ENCODE measurements at places on chromosomes 3 and 15.
A peak's percentile ranks its signal among the peaks of the same experiment; 100 is the strongest.

- no peak for DNase-seq
Measured at GRCh38 chr3:149959443-149959842, 11.3 kb downstream of the PFN2 start.

DNA sequence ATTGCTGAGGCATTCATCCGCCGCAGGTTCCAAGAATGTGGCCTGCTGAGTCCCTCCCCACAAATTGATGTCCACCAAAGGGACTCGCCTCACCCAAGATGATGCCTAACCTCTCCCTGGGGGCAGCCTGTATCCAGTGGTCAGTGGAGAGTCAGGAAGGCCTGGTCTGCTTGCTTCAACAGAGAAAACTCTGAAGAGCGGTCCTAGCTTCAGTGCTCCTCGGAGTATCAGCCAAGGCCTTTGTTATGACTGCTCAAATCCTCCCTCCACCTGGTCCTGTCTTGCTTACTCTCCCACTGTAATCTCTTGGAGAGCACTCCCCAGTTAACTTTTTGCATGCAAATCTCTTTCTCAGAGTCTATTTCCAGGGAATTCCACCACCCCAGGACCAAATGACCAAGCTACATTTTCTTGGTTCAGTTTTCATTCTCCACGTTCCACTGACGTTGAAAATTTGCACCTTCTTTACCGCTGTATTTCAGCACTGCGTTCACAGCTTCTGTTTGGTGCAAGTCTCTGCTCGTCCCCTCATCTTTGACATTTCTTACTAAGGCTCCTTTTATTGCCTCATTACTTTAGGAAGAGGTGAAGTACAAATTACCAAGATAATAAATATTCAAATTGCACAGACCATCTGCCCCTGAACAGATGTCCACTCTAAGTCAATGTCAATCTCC is 22.3 kb downstream of the CMTM7 start:
- DNase-seq, result no peak

GRCh38 chr3:69451594-69451993 is 65.7 kb upstream of the FRMD4B start:
- no peak for DNase-seq

- DNase-seq, result no peak
Measured at GRCh38 chr3:8839607-8840325, 70.4 kb upstream of the OXTR start.

DNA sequence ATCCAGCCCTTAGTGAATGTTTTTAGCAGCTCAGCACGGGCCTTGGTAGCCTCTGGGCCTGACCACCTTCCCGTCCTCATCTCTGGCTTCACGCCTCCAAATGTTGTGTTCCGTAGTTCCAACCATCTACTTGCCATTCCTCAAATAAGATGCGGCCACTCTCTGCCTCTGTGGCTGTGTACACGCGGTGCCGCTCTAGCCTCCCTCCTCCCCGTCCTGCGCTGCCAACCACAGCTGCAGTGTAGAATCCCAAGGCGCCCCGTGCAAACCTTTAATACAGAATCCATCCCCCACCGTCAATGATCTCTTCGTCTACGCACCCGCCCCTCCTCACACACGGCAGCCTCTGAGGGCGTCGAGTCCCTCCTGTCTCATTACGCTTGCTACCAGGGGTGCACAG is 77.2 kb downstream of the VGLL4 start:
- DNase-seq, result no peak

DNA sequence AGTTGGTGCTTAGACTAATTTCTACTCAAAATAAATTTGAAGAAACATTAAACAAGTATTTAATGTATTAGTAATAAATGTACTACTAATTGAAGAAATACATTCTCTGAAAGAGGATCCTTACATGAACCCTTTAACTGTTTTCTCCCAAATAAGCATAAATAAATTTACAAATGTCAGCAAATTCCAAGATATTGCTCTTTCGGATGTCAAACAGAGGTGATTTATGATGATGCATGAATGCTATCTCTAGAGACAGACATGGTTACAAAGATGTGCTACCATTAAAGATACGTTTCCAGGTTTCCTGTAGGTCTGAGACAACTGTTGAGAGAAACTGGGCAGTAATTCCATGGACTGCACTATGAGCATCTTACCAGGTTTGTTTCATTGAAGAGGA is 629 bp downstream of the GABRR3 start:
- no peak for DNase-seq

GRCh38 chr3:97949743-97950142 is 22.5 kb downstream of the RIOX2 start:
- DNase-seq, result no peak

DNA sequence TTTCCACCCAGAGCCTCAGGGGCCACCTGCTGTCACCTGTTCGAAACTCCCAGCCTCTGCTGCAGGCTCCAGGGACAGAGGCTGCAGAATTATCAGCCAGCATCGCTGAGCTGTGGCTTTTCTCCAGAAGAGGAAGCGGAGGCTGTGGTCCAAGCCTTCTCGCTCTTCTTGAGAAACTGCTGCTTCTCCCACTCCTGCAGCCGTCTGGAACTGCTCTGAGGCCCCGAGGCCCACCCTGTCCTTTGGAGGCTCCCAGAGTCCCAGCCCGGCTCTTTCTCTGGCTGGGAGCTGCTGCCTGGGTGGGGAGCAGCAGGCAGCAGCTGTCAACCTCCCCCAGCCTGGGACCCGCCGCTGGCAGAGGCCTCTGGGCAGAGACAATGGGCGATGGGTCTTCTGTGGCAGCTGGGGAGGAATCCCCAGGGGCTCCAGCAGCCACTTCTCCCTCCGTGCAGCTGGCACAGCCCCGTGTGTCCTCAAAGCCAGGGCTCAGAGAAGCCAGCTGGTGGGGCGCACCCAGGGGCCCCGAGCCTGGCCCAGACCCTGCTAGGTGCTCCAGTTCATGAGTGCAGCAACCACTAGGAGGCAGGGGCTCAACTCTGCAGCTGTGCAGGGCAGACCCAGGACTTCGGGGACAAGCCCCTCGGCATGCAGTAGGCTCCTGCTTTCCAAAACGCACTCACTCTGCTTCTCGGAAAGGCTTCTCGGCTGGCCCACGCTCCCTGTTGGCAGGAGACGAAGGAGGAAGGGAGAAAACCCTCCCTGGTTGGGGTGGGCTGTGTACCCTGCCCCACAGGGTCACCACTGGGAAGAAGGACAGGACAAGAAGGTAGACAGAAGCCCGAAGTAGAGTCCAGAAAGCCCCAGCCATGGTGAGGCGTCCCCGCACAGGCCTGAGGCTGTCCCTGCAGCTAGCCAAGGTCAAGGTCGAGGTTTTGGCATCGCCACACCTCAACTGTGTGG is 49.9 kb upstream of the FURIN start:
- no peak for DNase-seq

DNA sequence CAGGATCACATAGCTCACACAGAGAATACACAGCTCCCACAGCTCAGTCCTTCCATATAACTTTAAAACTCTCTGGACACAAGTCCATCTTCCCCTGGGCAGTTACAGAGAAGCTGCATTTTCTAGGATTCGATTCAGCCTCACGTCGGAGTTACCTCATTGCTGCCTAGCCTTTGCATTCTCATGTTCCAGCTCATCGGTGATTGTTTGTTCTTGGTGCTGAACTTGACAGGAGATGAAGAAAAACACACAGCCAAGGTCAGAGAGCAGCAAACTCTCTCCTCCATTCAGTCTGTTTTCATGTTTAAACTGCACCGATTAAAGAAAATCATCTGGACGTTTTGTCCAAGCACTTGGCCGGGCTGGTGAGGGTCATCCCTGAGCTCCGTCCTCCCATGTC is 375.5 kb upstream of the CFAP20DC start:
- DNase-seq, result peak; percentile 42

DNA sequence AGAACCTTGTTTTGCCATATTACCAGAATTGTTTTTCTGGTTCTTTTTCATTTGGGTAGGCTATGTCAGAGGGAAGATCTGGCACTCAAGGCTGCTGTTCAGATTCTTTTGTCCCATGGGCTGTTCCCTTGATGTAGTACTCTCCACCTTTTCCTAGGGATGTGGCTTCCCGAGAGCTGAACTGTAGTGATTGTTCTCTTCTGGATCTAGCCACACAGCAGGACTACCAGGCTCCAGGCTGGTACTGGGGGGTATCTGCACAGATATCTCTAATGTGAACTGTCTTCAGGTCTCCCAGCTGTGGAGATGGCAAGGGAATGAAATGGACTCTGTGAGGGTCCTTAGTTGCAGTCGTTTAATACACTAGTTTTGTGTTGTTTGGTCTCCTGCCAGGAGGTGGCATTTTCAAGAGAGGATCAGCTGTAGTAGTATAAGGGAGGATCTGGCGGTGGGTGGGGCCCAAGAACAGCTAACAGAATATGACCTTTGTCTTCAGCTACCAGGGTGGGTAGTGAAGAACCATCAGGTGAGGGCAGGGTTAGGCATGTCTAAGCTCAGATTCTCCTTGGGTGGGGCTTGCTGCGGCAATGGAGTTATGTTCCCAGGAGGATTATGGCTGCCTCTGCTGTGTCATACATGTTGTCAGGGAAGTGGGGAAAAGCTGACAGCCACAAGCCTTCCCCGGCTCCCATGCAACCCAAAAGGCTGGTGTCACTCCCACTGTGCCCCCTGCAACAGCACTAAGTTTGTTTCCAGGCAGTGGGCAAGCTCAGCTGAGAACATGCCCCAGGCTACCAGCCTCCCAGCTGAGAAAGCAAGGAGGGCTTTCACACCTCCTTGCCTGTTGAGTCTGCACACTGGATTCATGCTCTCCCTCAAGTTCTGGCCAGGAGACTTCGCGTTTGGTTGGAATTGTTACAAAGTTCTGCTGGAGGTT is 252.5 kb downstream of the ISL2 start:
- no peak for DNase-seq

GRCh38 chr3:129061888-129062834 is 1.6 kb downstream of the GP9 start:
- no peak for DNase-seq

DNA sequence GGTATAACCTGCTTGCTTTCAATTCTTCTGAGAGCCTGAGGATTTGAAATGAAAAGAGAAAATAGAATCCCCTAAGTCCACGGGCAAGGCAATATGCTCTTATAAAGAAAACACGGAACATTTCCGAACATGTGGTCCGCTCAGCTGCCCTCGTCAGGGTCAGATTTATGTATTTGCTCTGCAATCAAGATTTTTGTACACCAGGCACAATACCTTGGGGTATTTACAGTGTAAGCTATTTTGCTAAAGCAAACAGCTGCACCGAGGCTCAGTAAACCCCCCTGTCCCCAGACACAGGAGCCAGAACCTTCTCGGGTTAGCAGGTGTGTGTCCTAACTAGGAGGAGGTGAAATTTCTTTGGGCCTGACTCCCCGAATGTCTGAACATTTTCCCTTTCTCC is 155.8 kb upstream of the LRIG1 start:
- no peak for DNase-seq

DNA sequence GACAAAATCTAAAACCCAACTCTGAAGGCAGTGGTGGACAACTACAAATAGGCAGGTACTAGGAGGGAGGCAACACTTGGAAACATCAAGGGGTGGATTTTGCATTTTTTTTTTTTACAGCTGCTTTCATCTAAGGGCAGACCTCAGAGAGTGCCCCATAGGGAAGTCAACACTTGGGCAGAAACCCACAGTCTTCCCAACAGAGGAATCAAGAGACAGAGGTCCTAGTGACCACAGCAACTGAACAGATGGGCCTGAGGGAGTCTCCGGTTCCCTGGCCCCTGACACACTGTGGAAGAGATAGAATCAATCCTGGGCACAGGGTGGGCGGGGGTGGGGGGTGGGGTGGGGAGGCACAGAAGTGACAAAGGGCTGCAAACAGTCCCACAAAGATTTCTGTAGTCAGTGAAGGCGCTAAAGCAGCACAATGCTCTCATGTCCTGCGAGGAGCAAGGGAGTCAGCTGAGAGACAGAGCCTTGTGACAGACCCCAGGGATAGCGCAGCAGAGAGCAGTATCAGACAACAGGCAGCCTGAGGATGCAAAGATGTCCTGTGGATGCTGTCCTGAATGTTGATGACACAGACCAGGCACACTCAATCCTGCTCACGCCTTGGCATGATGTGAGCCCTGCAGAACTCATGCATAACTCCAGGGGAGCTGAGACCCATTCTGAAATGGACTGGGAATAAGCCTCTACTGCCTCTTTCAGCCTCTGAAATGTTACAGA is 6.9 kb upstream of the RFTN1 start:
- no peak for DNase-seq

DNA sequence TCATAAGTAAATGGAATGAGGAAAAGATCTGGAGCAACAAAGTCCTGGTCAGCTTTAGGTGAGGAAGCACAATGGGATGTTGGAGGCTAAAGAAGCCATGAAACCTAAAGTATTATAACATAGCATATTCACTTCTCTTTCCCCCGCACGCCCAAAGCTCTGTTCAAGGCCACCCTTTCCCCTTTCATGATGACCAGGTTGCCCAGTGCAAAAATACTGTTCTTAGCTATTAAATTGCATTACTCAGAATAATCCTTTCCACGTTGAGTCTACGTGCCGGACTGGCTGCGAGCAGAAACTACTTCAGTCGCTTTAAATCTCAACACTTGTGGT is 589 bp upstream of the MAPKBP1 start:
- DNase-seq, result no peak

GRCh38 chr15:40183636-40184463 is 23.0 kb downstream of the BUB1B start:
- no peak for DNase-seq

GRCh38 chr3:79074558-79074957 is 693.2 kb downstream of the ROBO1 start:
- DNase-seq, result no peak

- no peak for DNase-seq
Measured at GRCh38 chr3:132867956-132868355, 145.7 kb upstream of the NPHP3 start.

GRCh38 chr15:59867086-59867855 is 136.8 kb upstream of the FOXB1 start:
- DNase-seq, result no peak

DNA sequence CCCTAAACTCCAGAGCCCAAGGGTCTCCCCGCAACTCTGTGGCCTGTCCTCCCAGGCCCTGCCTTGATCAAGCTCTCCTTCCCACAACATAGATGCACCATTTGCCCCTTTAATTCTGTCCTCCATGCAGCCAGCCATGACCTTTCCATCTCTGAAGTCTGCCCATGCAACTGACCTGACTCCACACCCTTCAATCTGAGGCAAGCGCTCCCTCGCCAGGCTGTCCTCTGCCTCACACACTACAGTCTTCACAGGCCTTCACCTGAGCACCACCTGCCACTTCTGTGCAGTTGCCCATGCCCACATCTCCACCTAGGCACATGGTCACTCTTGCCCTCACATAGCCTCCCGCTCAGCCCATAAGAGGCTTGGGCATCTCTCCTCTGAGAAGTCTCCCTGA is 244.0 kb downstream of the OCA2 start:
- no peak for DNase-seq

GRCh38 chr15:95459273-95459672 is 871.2 kb upstream of the NR2F2 start:
- DNase-seq, result no peak

GRCh38 chr15:36887214-36887961 is 213.0 kb downstream of the MEIS2 start:
- no peak for DNase-seq

DNA sequence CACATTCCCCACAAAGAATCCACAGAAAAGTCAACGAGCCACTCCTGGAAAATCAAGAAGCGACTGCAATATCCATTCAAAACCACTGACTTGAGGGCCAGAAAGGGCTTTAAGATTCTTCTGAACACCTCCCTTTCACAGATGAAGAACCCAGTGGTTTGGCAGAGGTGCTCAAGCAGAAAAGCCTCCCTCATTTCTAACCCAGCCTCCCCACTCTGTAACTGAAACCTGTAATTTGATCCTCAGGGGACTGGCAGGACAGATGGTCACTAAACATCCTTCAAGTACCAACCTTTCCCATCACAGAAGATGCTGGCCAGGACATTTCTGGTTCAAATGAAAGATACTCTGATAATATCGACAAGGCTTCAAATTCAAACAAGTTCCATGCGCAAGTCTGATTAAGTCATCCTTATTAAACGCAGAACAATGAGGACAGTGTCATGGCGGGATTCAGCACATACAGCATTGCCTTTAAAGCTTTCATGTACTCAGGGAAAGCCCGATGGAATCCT is 5.5 kb downstream of the SEMA5B start:
- DNase-seq, result no peak
